ENCODE measurements at places on chromosomes 2 and 18.
A peak's percentile ranks its signal among the peaks of the same experiment; 100 is the strongest.

DNA sequence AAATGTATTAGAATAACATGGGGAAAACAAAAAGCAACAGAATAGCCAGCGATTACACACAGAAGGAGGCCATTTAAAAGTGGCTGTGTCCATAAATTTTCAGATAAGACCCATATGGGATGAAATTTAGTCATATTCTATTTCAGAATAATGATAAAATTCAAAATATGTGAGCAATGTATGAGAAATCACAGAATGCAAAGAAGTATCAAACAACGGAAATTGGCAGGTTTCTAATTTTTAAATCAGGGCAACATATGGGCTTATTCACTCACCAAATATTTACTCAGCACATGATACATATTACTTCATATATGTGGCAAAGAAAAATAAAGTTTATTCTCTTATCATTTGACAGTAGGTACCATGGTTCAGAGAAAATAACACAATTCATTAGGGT lies 208.5 kb downstream of the GRB14 start:
- no peak for DNase-seq

- no peak for DNase-seq
Observed at GRCh38 chr2:67311536-67311935, 85.6 kb upstream of the ETAA1 start.

DNA sequence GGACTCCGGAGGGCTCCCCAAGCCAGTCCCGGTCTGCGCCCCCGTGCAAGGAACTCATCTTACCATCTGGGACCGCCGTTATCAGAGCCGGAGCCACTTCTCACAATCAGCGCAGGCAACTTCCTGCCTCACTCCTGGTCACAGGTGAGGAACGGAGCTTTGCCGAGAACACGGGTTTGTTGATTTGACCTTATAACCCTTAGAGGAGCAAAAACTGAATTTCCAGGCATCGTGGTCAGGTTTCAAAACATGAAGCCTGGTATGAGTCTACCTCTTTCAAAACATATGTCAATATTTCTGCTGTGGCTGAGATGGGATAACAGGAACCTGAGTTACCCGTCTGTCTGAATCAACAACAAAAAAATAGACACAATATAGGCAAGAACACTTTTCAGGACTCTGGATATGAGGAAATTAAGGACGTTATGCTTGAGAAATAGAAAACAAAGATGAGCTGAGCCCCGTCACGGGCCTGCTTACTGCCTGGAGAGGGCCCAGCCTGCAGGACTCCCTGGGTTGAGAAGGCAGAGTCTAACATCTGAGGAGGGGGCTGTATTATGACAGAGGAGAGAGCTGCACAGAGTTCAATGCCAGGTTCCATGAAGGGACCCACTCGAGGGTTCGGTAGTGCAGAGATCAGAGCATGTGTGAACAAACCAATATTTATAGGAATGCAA lies 148.7 kb downstream of the NDUFA10 start:
- no peak for DNase-seq

DNA sequence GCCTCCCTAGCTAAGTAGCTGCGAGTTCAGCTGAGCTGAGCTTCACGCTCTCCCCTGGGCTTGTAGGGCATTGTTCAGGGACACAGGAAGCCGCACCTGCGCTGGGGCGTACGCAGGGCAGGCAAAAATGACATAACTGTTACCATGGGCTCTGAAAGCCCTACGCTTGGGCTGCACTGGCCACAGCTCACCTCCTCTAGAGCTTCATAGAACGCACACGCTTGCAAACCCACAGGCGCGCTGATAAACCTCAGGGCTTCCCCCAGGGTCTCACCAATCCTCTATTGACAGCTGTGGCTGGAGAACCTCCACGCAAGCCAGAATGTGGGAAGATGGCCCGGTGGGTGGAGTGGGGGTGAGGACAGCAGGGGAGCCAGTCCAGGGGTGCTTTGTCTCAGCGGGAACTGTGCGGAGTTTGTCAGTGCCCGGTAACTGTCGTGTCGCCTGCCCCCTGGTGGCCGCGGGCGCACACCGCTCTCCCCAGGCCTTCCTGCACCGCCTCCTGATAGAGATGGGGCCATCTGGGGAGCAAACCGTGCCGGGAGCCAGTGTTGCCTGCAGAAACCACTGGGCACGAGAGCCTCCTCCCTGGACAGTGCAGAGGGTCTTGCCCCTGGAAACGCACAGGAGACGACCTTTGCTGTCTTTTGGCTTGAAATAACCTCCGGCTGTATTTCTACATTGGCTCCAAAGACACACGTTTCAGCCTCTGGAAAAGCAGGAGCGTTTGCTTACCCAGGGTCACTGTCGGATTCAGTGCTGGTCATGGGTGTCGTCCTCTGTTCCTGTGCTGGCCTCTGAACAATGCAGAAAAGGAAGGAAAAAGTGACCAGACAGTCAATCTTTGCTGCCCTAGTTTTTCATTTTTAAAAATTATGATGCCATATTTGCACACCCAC lies 17.0 kb upstream of the CIDEA start:
- DNase-seq = peak; percentile 79
